Stomach (tissue), 19 donors: ENCODE measurements at places on chromosomes 3 and 15. TPM values are rescaled to one million over a fixed set of nuclear protein-coding genes. Genes with fewer than 3 reads are reported as not detected.

GRCh38 chr3:79928687-79929408 is 161.1 kb upstream of the ROBO1 start:
- DNase-seq: no peak

DNA sequence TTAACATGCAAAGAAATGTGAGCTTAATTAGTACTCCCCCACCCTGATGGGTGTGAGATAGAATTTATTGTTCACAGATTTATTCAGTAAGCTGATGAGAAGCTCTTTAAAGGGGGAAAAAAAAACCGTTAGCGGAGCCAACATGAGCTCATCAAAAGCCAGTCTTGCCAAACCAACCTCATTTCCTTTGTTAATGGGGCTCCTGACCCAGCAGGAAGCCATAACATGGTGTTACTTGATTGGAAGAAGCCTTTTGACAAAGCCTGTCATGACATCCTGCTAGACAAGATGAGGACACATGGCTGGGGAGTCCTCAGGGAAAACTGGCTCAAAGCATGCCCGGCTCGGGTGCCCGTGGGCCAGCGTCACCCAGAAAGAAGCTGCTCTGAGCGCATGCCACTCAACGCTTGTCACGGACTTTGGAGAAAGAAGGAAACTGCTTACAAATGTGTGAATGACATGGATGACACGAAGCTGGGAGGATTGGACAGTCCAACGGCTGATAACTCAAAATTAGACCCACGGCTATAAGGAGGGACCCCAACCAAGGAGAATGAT is 64.6 kb downstream of the SLCO2A1 start:
- DNase-seq: no peak

DNA sequence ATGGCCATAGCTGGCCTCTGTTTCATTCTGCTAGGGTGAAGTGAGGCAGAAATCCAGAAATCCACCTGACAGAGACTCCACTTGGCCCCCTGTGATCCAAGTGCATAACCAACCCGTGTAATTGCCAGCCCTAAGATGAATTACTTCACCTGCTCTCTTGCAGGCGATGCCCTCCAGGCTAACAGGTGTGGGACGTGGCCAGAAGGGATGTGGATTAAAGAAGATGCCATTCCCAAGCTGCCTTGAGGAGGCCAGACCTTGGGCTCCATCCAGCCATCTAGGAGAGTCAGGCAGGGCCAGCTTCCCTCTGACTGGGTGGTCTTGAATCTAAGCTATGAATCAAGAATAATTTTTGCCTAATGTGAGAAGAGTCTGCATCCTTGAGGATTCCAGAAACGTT is 154.5 kb upstream of the BNIP2 start:
- no peak for DNase-seq

Gene LIPC
- 7.5 TPM for total RNA-seq

- no peak for DNase-seq
These were observed 294.3 kb upstream of the GBE1 start for GRCh38 chr3:82055792-82056191.
